Dorsolateral prefrontal cortex (tissue), 122 donors: ENCODE measurements at places on chromosomes 16 and 17. TPM values are rescaled to one million over a fixed set of nuclear protein-coding genes. Genes with fewer than 3 reads are reported as not detected.

DNA sequence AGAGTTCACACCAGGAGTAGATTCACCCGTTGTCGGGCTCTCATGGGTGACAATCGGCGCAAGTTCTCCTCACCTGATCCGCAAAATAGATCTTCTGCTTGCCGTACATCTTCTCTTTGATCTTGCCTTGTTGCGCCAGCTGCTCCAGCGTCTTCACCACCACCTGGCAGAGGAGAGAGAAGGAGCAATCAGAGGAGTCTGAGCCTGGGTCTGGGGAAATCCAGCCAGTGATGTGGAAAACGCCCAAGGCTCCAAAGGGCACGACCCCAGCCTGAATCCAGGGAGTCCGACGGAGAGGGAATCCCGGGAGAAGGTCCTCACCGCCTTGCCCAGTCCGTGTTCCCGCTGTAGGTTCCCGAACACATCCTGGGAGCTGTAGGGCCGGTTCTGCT, 393 bp downstream of the PSMC3IP start:
- DNase-seq: no peak

DNA sequence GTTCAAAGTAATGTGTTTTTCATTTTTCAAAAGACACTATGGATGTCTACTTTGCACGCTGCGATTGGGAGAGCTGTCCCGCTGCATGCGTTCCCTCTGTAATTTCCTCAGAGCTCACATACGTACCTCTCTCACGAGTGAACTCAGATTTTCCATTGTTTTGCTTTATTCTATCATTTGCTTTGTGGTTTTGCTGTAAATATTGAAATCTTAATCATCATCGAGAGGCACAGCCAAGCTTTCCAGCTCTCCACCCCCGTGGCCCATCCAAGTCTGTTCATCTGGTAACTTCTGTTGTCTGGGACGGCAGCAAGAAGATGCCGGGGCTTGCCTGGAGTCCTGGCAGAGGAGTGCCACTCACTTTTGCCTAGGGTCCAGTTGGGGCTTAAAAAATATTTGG, 21.1 kb downstream of the TMC6 start:
- DNase-seq: no peak

DNA sequence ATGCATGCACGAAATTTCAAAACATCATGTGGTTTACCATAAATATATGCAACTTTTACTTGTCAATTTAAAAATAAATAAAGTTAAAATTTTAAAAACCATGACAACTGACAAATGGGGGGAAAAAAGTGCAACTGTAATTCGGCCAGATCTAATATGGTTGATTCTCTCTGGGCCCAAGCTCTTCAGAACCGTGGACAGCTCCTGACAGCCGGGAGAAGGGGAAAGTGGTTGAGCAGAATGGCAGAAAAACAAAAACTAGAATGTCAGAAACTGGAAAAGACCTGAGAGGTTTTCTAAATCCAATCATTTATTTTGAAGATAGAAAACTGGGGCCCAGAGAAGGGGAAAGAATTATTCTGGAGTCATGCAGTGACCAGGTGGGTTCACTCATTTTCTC, 126.6 kb downstream of the TMEM132E start:
- DNase-seq: no peak

Gene KRT12
- total RNA-seq: not detected

DNA sequence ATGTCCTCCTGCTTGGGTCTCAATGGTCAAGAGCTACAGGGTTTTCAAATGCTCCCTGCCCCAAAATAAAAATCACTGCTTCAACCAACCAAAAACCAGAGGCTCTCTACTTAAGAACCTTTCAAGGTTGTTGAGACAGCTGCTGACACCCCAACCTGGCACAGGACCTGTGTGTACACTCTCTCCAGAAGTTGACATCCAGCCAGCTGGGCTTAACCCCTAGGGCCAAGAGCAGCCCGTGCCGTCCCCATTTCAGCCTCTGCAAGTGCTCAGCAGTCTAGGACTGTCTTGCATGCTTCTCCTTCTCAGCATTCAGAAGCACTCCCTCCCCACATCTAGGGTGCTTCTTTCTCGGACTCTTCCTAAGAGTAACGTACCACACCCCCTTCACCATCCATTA, 59.0 kb upstream of the TRAP1 start:
- no peak for DNase-seq

DNA sequence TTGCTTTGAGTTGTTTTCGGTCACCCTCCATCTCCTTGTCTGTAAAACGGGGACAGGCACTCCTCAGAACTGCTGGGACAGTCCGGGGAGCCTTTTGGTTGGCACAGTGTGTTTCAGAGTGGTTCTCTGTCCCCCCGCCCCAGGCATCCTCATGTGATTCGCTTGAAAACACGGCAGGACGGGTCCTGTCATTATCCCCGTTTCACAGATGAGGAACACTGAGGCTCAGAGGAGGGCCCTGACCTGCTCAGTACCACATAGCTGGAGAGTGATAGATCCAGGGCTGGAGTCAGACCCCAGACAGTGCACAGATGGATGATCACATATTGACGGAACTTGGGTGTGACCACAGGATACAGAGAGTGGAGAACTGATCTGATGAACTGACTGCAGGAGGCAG, 13.5 kb upstream of the ADGRG1 start:
- peak; percentile 10 for DNase-seq

- DNase-seq: no peak
Measured at GRCh38 chr16:75466760-75467159, 2.3 kb upstream of the TMEM170A start.

GRCh38 chr16:87017371-87018012, 299.7 kb downstream of the C16orf95 start:
- no peak for DNase-seq

GRCh38 chr16:49499869-49500610, 126.4 kb downstream of the C16orf78 start:
- DNase-seq: no peak

DNA sequence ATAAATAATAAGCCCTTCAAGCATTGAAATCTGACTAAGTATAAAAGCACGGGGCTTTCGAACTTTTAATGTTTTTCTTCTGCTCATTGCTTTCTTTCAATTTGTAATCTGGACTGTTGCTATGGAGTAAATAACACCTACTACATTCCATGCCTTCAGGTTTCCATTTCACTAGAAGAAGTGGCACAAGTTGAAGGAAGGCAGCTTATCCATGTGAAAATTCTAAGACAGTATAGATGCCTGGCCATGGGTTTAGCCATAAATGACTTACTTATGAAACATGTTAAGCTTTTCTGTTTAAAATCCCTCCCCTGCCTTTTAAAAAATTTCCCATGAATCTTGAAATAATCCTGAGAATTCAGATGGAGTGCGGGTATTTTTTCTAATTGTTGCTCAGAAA, 30.6 kb downstream of the KCNJ16 start:
- no peak for DNase-seq

Gene DNAAF8
- 2.1 TPM for total RNA-seq

Gene GPR142
- 0.82 TPM for total RNA-seq

- DNase-seq: no peak
Measured at GRCh38 chr17:44467108-44467507, 36.1 kb downstream of the GPATCH8 start.

DNA sequence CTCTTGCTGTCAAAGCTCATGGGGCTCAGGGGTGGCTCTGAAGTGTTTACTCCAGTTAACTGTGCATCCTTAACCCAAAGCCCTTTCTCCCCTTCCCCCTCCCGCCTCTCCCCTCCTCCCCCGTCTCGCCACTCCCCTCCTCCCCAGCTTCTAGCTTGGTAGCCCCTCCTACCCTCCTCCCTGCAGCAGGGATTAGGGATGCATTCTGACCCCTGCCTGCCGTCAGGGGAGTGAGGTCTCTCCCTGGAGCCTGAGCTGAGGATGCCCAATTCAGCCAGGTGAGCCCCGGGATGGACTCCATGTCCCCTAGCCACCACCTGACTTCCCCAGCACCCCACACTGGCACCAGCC, 1.6 kb downstream of the HS3ST6 start:
- DNase-seq: no peak

DNA sequence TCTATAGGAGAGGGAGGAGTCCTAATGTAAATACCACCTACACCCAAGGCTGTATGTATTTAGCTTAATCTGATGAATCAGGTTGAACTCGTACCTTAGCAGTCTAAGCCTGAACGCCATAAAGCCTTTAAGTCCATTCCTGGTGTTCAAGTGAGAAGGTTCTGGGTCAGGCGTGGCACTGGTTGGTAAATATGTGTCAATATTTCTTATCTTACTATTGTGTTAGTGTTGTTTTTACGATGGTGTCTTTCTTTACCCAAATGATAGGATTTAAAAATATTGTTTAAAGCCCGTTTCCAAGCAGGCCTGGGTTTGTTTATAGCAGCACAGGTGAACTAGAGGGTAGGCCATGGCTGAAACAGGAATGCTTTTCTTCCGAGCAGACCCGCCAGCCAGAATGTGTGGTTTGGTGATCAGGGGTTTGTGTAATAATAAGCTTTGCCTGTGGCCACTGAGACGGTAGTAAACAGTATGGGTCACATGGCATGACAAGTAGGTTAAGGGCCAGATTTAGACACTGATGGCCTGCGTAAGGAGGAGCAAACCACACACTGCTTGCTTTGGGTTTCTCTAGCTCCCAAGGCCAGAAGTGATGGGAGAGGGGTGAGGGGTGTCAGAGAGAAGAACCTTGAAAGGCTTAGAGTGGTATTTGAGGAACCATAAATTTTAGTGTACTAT, 3.3 kb downstream of the TMEM94 start:
- no peak for DNase-seq

- peak; percentile 90 for DNase-seq
Measured at GRCh38 chr16:56258508-56259424, 67.5 kb downstream of the GNAO1 start.
